ENCODE measurements at places on chromosomes 7 and 10. TPM values are rescaled to one million over a fixed set of nuclear protein-coding genes. Genes with fewer than 3 reads are reported as not detected.

ABCC2 gene
- polyA plus RNA-seq, result 0.22 TPM

TCERG1L gene
- not detected for polyA plus RNA-seq

RBP3 gene
- not detected for polyA plus RNA-seq

PLCE1 gene
- polyA plus RNA-seq, result 2.2 TPM

PAOX gene
- 4.3 TPM for polyA plus RNA-seq

NANOS1 gene
- 0.12 TPM for polyA plus RNA-seq

SLC26A5 gene
- polyA plus RNA-seq, result not detected

HOXA6 gene
- polyA plus RNA-seq, result 1.8 TPM

REPIN1 gene
- polyA plus RNA-seq, result 50.6 TPM

EGR2 gene
- 1.2 TPM for polyA plus RNA-seq

SLC13A1 gene
- polyA plus RNA-seq, result not detected

MRPL32 gene
- 75.3 TPM for polyA plus RNA-seq

CD36 gene
- polyA plus RNA-seq, result 0.19 TPM

IL6 gene
- 45.2 TPM for polyA plus RNA-seq

UNC5B gene
- 4.2 TPM for polyA plus RNA-seq

SPDYE9 gene
- not detected for polyA plus RNA-seq

ZNF722 gene
- not detected for polyA plus RNA-seq

FAM25G gene
- not detected for polyA plus RNA-seq

CPXM2 gene
- not detected for polyA plus RNA-seq

ANKRD1 gene
- polyA plus RNA-seq, result 7.4 TPM

GRCh38 chr10:89468191-89468965 is 54.0 kb downstream of the IFIT5 start:
- no peak for DNase-seq

DNA sequence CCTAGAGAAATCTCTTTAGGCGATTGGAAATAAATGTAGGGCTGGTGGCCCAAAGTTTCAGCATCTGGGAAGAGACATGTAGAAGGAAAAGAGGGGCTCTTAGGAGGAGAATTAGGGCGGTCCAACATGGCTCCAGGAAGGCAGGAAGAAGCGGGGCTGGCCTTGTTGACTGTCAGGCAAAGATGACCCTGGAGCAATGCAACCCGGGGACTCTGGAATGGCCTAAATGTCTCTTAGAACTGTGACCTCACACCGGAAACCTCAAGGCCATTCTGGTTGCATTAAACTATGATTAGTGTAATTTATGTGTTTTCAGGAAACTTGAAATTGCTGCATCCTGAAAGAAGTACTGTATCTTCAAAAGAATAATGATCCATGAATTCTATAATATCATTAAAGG is 66.8 kb downstream of the NRP1 start:
- DNase-seq, result no peak

DNA sequence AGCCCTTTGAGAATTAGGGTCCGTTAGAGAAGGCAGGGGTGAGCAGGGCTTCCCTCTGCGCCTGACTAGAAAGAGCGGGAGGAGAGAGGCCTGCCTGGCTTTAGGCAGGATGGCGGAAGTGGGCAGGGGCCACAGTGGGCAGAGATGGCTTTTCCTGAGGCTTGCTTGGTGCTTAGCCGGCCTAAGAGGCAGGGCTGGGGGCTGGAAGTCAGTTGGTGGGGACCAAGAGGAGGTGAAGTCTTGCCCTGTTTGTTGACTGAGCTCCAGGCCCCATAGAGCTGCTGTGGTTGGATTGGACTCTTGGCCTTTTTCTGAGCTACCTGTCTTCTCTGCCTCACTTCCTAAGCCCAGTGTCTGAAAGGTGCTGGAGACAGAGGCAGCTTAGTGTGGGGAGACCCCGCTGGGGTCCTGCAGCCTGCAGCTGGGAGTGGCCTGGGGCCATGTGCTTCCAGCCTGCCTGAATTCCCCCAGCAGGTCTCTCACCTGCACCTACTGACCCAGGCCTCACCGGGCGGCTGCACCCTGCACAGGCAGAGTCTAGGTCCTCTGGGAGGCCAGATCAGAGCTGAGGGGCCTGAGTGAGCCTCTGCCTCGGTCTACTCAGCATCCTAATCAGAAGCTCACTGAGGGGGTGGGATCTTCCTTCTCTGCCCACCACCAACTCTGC is 4.8 kb downstream of the FAM241B start:
- no peak for DNase-seq

GRCh38 chr7:139124084-139124914 is 14.8 kb upstream of the ZC3HAV1 start:
- no peak for DNase-seq

GRCh38 chr10:132527339-132528063 is 10.1 kb upstream of the INPP5A start:
- DNase-seq, result no peak

GRCh38 chr10:78713659-78714058 is 355.1 kb upstream of the ZMIZ1 start:
- no peak for DNase-seq

GRCh38 chr10:95756041-95756761 is at the start of gene ENTPD1:
Gene ENTPD1 (plus strand): TSS chr10:95756163. CDS start chr10:95756240, 77 bp downstream.
- peak; percentile 12 for DNase-seq

- peak; percentile 59 for DNase-seq
These were observed 59.5 kb upstream of the LAMB1 start for GRCh38 chr7:108062250-108063014.

- peak; percentile 80 for DNase-seq
These were observed 32.1 kb upstream of the NMT2 start for GRCh38 chr10:15200626-15201025.

GRCh38 chr10:90227217-90227656 is 525.8 kb downstream of the KIF20B start:
- DNase-seq, result peak; percentile 34

DNA sequence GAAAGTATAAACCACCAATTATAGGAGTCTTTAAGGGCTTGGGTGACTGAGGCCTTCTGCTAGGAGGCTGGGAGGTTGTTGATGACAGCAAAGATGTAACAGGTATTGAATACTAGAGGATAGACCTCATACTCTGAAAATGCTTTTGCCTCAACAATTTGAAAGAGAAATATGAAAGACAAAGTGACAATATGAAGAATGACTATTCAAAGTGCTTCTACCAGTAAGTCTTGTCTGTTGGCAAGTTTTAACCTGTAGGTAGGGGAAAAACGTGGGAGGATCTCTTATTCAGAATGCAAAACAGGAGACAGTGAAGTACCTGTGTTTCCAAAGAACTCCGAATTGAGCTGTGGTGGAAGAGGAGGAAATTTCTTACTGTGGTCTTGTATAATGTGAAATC is 38.2 kb downstream of the GBF1 start:
- DNase-seq, result no peak

GRCh38 chr7:34875481-34875880 is 161.8 kb downstream of the DPY19L1 start:
- no peak for DNase-seq

GRCh38 chr7:137715121-137715520 is 131.7 kb downstream of the DGKI start:
- DNase-seq, result peak; percentile 16

DNA sequence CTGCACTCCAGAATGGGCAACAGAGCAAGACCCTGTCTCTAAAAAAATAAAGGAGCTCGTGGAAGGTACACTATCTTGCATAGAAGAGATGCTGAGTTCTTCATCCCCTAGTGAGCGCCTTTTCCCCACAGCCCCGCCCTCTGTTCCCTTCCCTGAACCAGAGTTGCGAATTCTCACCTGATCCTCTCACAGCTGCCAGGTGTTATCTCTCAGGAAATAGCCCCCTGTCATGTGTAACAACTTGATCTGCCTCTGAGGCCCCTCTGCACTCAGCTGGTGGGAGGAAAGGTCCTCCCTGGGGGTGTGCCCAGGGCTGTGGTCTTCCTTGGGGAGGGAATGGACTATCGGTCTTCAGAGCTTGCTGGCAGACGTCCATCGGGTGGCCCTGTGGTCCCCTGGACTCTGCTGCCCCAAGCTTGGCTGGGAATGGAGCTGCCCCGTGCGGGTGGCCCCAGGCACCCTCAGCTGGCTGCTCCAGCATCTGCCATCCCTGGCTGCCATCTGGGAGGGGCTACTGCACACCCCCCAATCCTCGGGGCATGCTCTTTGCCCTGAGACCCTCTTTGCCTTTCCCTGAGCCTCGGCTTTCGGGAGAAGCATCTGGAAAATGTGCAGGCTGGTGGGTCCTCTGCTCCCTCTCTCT is 21.7 kb upstream of the BNIP3 start:
- no peak for DNase-seq

DNA sequence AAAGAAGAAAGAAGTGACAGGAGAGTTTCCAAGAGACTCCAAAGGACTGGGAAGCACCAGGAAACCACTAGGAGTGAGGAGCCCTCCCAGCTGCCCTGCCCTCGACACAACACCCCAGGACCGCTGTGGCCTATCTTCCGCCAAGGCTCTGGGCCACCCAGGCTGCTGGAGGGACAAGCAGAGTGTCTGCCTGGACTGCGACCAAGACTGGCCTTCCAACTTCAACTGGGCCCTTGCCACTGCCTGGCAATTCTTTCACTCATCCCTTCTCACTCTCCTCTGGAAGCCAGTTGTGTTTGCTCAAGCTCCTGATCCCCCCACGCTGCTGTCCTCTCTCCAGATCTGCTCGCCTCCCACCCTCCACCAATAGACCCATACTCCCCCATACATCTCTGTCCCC is 10.2 kb downstream of the KIAA1549 start:
- no peak for DNase-seq

DNA sequence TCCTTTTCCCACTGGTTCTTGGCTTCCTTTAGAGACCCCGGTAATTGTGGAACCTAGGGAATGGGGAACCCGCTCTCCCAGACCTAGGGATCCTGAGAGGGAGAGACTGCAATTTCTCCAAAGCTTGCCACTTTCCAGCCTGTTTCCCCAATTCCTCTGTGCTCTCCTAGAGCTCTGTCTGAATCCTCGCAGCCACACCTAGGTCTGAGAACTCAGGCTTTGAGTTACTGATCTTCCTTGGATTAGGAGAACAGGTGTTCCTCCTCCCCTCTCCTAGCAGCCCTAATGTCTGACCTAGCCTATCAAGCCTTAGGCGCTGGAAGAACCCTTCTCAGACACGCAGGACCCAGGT is 20.0 kb downstream of the WNT8B start:
- DNase-seq, result no peak

- DNase-seq, result no peak
These were observed 4.4 kb upstream of the EGR2 start for GRCh38 chr10:62820586-62820985.

DNA sequence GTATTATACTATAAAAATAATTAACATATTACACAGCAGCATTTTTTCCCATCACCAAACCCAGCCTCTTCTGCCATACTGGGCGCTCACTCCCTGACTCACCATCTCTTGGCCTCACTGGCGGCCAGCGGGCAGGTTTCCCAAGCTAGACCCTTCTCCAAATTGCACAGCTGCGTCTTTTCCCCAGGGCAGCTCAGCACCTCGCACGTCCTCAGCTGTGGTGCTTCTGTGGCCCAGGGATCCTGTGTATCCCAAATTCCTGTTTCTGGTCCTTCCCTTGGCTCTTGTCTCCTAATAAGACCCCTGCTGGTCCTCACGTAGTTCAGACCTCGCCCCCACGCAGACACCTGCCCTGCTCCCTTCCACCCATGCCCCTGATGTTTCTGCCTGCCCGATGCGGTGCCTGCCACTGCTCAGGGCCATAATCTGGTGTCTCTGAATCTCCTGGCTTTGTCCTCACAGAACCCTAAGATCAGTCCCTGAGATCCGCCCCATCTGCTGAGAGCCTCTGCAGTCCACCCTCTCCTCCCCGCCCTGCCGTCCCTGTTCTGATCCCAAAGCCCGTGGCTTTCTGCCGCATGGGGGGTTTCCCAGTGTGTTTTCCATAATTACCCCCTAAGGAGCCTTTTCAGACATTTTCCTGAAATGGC is 290.1 kb downstream of the TCERG1L start:
- no peak for DNase-seq

DNA sequence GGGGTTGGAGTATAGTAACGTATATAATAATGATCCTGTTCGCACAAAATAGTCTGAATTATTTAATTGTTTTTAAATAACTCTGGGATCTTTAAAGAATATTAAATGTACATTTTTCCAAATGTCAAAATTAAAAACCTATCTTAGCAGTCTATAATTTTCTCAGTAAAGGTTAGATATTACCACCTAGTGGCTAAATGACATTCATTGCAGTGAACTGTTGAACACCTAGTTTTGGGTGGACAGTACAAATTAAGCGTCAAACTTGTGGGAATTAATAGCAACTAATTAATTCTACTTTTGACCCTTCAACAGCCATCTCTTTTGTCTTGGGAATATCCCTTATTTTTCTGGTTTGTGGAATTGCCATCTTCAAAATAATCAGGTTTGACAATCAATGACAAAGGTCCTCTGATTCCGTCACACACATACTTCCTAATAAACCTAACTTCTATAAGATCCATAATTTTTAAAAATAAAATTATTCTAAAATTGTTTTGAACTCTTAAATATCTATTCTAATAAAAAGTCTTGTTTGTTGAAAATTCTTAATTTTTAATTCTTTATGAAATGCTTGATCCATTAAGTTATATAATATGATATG is 165.7 kb downstream of the SEMA3D start:
- peak; percentile 31 for DNase-seq

All from IMR-90 (cell line).